Stimulated activated CD8-positive, alpha-beta memory T cell treated with anti-CD3 and anti-CD28 coated beads, Interleukin-4, amount 100 ng/mL, for 1 hour (primary cell): ENCODE measurements at places on chromosomes 6 and 20.

DNA sequence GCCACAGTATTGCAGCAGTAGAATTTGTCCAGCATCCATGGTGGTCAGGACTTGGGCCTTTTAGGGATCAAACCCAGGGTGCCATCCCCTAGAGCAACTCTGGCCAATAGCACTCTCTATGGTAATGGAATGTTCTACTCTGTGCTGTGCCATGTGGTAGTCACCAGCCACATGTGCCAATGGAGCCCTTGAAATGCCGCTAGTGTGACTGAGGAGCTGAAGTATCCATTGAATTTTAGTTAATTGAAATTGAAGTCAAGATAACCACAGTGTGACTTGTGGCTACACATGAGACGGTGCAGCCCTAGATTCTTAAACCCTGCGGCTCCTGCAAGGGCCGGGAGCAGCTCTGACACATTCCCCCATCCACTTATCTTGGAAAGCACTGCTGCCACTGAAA lies 54.6 kb downstream of the SLC2A10 start:
- no peak for DNase-seq

- DNase-seq: no peak
These were observed 57.7 kb downstream of the PPP1R16B start for GRCh38 chr20:38863024-38863851.

- no peak for DNase-seq
These were observed 11.0 kb downstream of the RRBP1 start for GRCh38 chr20:17671011-17671410.

DNA sequence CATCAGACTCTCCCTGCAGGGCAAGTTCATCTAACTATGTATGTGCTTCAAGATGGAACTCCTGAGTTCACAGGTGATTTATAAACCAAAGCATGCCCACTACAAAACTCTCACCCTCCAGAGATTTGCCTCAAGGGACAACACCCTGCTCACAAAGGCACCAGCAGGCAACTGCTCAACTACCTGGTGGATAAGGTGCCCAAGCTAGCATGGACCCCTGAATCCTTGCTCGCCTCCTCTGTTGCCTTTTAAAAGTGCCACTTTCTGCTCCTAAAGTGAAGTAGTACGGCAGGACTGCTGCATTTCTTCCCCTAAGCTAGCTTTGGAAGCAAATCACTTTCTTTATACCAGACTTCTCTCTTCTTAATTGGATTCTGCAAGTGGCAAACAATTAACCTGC lies 1.2 kb downstream of the LPA start:
- DNase-seq: no peak
